ENCODE measurements at places on chromosomes 4 and X. TPM values are rescaled to one million over a fixed set of nuclear protein-coding genes. Genes with fewer than 3 reads are reported as not detected.

Gene UGT2A1
- not detected for total RNA-seq

Gene USP51
- 4.3 TPM for total RNA-seq

Gene UXT
- total RNA-seq: 120 TPM

Gene KDR
- total RNA-seq: 21.7 TPM

Gene LGI2
- total RNA-seq: 0.94 TPM

Gene ZNF674
- total RNA-seq: 3.6 TPM

Gene CITED1
- not detected for total RNA-seq

Gene TMEM35A
- total RNA-seq: 4.4 TPM

Gene RTL3
- total RNA-seq: 0.12 TPM

Gene RBM47
- total RNA-seq: 2.6 TPM

Gene TEX13A
- total RNA-seq: not detected

Gene SHOX
- not detected for total RNA-seq

Gene HSD17B13
- 0.60 TPM for total RNA-seq

Gene HELT
- not detected for total RNA-seq

Gene CLGN
- 0.47 TPM for total RNA-seq

Gene POU3F4
- not detected for total RNA-seq

Gene GNPDA2
- 29.7 TPM for total RNA-seq

Gene TRIM61
- 4.6 TPM for total RNA-seq

Gene SYP
- total RNA-seq: 0.23 TPM

Gene FREM3
- total RNA-seq: not detected

Gene PF4V1
- not detected for total RNA-seq

Gene SGMS2
- total RNA-seq: 42.8 TPM

Gene CT47B1
- total RNA-seq: not detected

Gene GPR82
- not detected for total RNA-seq

Gene CENPE
- total RNA-seq: 64.1 TPM

Gene GAGE12F
- not detected for total RNA-seq

Gene NXF2B
- total RNA-seq: not detected

Gene NDP
- not detected for total RNA-seq
